ENCODE measurements at places on chromosomes 16 and 17.

DNA sequence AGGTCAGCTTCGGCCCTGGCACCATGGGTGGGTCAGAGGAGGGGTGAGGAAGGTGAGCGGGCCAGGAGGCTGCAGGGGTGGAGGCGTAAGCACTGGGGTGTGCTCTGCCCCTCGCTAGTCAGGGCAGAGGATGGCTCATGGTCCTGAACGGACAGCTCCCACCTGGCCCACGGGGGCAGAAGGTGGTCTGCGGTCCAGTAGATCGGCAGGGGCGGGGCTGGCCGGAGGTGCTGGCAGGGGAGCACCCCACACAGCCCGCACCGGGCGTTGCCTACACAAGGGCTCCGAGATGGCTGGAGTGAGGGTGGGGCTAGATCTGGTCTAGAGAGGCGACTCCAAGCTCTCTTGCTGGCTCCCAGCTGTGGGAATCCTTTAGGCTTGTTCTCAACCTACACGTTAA is 8.2 kb downstream of the NPTX1 start:
- DNase-seq: no peak
- no peaks in the 10 kb centered on the region for H3K27me3 ChIP-seq
- H3K4me3 ChIP-seq: no peak overlapping the region
- H3K4me1 ChIP-seq: no peaks in the 10 kb centered on the region

GRCh38 chr17:15488557-15488956 is 21.1 kb upstream of the CDRT4 start:
- no peaks in the 10 kb centered on the region for H3K27me3 ChIP-seq
- no peak for DNase-seq
- H3K36me3 ChIP-seq: no peaks in the 10 kb centered on the region
- H3K4me3 ChIP-seq: no peak overlapping the region
- H3K4me1 ChIP-seq: no peaks in the 10 kb centered on the region

GRCh38 chr16:57617604-57618111 is 10.8 kb upstream of the ADGRG1 start:
- no peak for DNase-seq
- H3K36me3 ChIP-seq: no peaks in the 10 kb centered on the region
- H3K27ac ChIP-seq: no peak overlapping the region
- H3K4me1 ChIP-seq: no peaks in the 10 kb centered on the region

DNA sequence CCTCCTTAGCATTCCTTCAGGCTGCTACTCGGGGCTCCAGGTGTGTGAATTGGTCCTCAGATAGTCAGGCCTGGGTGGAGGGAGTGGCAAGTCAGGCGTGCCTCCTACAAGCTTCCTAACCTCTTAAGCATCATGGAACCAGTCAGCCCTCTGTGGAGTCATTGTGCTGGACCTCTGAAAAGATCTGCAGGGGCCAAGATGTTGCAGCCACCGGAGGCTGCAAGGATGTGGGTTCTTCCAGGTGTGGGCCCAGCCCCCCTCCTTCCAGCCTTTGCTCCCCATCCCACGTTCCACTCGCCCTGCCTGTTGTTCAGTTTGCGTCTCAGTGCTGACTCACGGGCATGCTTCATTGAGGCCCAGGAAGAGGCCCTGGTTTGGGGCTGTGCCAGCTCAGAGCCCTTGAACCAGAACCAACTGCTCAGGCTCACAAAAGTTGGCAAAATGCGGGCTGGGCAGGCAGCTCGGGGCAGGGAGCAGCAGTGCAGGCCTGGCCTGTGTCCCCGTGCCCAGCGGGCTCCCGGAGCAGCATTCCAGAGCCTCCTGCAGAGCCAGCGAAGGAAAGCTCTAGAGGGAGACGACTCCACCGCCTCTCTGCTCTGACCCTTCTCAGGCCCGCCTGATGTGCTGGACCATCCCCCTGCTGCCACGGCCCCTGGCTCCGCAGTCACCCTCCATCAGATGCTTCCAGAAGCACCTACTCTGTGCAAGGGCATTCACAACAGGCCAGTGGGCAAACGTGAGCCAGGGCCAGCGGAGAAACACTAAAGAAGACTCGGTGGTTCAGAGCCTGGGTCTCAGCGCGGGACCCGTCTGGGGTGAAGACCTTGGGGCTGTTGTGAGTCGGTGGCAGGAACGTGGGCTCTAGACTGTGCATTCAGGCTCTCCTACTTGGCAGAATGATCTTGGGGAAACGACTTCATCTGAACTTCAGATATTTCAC is 7.5 kb downstream of the LDHD start:
- H3K4me3 ChIP-seq: no peak overlapping the region

- H3K27ac ChIP-seq: peak overlapping the region; percentile 89
- H3K4me1 ChIP-seq: peaks cover 99% of the 10 kb centered on the region
- DNase-seq: peak; percentile 90
- peak overlapping the region; percentile 24 for H3K4me3 ChIP-seq
Measured at GRCh38 chr17:40331743-40332641, 23.0 kb downstream of the RARA start.

DNA sequence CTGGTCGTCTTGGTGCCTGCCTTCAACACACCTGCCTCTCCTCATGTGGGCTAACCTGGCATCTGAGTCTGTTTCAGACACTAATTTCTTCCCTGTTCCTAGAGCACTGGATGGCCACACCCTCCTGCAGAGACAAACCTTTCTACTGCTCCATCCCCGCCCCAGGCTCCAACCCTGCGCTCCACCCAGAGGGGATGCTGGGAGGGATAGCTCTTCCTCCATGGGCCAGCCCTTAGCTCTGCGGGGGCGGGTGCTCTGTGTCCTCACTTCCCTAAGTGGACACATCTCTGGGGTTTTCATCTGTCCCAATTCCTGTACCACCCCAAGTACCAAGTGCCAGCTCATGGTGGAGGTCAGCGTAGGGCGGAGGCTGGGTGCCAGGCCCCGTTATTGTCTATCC is 11.0 kb upstream of the CRISPLD2 start:
- no peaks in the 10 kb centered on the region for H3K36me3 ChIP-seq
- H3K27ac ChIP-seq: no peak overlapping the region
- no peaks in the 10 kb centered on the region for H3K4me1 ChIP-seq
- H3K27me3 ChIP-seq: no peaks in the 10 kb centered on the region
- DNase-seq: no peak

Data from right atrium auricular region (tissue), 2 donors.